T-cell (primary cell): ENCODE measurements at places on chromosomes 5 and 9.

- no peak for DNase-seq
Measured at GRCh38 chr5:107773479-107773878, 102.7 kb upstream of the EFNA5 start.

GRCh38 chr5:156314416-156314815 lies 12.5 kb upstream of the SGCD start:
- no peak for DNase-seq

DNA sequence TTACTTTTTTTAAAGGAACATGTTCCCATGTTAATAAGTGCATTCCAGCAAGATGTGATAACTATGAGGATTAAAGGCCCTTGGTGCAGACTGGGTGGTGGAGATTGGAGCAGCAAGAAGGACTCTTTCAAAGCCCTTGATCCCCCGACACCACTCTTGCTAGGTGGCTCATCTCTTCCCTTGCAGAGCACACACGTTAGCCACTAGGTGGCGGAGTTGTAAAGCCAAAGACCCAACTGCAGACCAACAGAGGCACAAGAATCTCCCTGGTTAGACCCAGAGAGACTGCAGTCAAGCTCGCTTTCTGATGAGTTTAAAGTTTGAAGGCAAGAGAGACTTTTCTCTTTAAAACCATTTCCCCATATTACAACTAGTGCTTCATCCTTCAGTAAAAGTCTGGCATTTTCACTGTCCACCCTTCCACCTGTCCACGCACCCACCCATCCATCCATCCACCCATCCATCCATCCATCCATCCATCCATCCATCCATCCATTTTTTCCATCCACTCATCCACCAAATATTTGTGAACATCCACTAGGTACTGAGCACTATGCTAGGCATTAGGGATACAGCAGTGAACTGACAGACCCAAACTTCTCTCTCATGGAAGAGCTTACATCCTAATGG lies 226.9 kb downstream of the MSX2 start:
- peak; percentile 17 for DNase-seq

DNA sequence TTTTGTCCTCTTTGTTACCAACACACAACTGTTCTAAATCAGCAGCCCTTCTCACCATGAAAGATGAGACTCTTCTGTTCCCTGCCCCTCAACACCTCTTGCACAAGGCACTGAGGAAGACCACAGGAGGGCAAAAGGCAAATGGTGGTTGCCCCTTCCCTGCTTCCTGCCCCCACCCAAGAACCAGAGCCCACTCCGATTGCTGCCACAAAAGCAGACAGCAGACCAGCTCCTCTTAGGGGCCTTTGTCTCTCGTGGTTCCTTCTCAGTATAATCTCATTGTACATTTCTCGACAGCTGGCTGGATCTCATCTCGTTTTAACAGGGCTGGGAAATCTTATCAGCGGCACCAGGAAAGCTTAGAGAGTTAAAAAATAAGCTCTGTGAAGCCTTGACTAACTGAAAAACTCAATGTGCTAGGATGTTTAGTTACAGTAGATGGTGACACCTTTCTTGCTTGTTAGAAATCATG lies 1.1 kb downstream of the MVB12B start:
- DNase-seq, result no peak

DNA sequence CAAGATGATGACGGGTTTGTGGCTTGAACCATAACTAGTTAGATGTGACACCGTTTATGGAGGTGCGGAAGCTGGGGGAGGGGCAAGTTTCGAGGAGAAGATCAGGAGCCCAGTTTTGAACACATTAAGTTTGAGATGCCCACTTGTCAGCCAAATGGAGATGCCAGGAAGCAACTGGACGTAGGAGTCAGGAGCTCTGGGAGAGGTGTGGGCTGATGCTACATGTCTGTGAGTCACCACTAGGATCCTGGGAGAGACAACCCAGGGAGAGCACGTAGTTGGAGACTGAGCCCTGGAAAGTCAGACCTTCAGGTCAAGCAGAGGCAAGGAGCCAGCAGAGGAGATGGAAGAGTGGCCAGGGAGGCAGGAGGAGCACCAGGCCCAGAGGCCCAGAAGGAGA lies 48.8 kb upstream of the SLC25A51 start:
- DNase-seq, result no peak

DNA sequence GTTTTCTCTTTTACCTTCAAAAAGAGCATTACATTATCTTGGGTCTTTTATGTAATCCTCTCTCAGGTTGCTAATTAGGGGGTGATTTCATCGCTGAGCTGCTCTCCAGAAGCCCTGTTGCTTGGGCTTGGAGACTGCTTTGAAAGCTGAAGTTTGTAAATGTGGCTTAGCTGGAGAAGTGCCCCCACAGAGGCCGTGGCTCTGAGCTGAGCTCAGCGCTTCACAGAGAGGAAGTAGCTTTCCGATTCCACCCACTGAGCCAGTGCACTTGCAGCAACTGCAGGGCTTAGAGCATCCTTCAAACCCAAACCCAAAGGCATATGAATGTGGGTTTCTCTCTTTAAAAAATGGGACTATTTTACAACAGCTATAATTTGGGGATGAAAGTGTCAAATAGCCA lies 13.7 kb upstream of the NXNL2 start:
- DNase-seq, result no peak

DNA sequence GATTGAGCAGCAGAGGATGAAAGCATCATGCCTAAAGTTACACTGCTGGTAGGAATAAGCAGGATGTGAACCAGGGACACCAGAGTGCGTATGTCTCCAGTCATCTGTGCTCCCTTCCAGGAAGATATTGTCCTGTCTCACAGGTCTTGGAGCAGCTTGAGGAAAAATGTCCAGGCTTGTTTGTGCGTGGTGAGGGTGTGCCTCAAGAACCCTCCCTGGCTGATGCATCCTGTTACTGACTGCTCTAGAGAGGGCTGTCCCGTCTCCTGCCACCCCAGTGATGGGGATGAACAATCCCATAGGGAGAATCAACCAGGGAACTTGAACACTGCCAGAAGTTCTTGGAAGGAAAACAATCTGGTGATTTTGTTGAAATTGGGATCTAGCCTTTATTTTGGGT lies 132.0 kb downstream of the INSYN2B start:
- DNase-seq, result no peak

DNA sequence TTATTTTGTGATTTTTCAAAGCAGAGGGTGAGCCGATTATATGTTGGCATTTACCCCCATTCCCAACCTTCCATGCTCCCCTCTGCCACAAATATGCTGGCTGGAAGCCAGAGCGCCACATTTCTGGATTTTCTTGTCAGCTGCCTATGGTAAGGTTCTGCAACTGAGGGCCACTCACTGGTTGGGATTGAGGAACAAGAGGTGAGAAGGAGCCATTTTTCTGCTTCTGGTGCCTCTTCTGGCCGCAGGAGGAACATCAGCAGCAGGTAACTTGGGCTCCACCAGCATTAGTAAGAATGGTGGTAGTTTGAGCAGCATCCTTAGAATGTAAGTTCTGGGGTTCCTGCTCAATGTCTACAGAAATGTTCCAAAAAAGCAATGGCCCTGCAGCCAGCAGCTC lies 159.5 kb upstream of the MAST4 start:
- DNase-seq, result no peak

DNA sequence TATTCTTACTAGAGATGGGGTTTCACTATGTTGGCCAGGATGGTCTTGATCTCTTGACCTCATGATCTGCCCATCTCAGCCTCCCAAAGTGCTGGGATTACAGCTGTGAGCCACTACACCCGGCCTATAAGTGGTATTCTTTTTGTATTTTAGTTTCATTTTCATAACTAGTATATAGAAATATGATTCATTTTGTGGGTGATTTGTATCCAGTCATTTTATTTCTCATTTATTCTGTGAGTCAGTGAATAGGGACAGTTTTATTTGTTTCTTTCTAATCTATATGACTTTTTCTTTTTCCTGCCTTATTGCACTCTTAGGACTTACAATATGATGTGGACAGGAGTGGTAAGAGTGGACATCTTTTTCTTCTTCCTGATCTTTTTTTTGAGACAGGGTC lies 112.9 kb downstream of the AOPEP start:
- no peak for DNase-seq

DNA sequence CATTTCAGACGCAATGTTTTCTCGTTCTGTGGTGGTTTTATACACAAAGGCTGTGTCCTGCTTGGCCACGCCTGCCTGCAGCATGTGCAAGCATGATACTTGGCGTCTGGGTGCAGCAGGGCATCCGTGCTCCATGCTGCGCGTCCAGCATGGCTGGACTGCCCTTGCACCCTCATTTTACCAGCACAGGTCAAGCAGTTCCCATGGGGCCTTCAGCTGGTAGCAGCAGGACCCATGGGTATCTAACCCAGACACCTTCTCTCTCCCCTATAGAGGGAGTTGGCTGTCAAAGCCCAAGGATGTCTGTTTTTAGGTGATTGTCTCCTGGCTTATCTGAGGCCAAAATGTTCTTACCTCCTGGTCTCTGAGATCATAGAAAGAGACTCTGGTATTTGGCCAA lies 158.3 kb upstream of the PITX1 start:
- DNase-seq, result no peak

- no peak for DNase-seq
Measured at GRCh38 chr5:69492923-69493395, 369 bp downstream of the OCLN start.

DNA sequence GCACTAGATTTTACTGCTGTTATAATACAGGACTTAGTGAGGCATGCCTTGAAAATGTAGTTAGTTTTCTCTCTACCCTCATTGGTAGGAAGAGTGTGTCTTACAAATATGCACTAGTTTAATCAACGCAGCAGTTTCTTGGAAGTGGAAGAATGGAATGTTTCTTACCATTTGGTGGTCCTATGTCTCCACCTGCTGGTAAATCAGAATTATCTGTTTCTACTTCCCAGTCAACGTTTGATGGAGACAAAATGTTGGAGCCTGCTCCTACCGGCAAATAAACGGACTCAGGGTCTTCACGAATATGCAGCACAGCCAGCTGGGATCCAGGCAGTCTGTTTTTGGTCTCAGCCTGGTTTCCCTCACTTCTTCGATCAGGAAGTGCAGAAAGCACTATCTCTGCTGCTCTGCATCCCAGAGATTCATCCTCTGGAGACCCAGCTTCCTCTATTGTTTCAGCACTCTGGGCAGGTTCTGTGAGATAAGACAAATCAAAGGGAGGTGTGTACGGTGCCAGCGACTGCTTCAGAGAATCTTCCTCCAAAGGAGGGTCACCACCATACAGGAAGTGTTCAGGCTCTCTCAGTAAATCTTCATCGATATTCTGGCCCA lies 59.5 kb upstream of the PCA3 start:
- DNase-seq, result no peak

DNA sequence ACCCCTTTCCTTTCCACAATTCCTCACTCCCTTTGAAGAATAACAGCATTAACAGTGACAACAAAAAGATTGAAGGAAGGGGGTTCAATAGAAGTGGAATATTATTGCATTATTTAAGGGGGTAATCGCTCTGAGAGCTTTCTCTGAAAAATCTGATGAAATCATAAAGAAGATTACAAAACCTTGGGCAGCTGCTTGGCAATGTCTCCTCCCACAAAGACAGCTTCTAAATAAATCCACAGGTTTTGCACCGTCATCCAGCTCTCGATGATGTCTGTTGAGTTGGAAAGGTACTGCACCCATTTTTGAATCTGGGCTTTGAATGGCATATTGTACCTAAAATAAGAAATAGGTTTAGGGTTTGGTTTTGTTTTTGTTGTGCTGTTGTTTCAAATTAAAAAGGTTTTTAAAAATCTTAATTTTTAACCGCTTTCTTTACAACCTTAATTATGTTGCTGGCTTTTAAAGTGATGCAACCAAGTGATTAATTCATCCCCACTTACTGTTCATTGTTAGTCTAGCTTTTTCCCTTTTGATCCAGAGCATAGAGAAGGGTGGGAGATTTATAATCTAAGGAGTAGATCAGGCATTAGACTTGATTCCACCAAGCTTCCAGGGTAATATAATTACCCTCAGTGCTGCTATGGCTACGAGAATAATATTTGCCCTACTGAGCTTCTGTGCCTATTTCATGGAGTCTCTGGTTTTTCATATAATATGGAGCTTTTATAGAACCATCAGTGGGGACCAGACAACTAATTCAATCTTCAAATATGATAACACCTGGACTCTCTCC lies 85.0 kb downstream of the DNAH5 start:
- DNase-seq, result no peak
